Kidney epithelial cell (primary cell): ENCODE measurements at places on chromosomes 13 and 19.

- DNase-seq, result no peak
Measured at GRCh38 chr13:83449668-83450395, 432.4 kb downstream of the SLITRK1 start.

DNA sequence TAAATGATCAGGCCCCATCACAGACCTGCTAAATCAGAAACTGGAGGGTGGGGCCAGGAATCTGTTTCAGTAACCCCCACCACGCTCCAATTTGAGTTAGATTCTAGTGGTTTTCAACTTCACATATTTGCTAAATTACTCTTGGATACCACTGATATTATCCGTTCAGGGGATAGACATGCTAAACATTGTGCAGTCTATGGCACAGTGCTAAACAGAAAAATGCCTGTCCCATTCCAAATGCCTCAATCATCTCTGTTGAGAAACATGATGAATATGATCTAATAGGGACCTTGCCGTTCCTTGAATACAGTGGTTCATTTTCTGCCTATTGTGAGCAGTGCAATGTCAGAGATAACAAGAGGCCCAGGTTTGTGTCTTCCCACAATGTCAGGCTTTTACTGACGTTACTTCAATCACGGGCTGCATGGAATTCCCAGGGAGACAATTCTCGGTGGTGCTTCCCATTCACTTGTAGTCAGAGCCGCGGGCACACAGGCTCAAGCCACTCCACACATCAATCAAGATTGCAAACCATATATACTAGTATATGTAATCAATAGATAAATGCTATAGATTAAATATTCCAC is 52.7 kb downstream of the MYO16 start:
- no peak for DNase-seq

GRCh38 chr13:39108783-39109182 is 70.5 kb downstream of the NHLRC3 start:
- no peak for DNase-seq

DNA sequence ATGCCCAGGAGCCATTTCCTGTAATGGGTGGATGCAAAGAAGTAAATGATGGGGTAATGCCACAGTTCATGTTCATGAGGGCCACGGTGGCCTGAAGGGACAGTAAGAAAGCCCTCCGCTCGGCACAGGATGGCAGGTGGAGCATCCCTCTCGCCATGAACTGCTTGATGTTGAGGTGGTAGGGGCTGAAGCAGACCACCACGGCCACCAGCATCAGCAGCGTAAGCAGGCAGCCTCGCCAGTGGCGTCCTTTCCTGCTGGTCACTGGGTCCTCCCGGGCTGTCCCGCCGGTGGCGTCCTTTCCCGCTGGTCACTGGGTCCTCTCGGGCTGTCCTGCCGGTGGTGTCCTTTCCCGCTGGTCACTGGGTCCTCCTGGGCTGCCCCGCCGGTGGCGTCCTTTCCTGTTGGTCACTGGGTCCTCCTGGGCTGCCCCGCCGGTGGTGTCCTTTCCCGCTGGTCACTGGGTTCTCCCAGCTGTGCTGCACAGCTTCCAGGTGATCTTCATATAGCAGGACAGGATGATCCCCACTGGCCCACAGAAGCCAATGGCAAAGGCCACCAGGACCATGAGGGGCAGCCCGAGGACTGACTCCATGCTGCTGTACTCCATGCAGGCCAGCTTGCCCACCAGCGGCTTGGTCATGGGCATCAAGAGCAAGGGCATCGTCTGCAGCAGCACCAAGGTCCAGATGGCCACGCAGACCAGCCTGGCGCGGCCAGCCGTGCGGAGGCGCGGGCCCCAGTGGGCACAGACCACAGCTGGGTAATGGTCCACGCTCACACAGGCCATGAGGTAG is 93.2 kb upstream of the TM9SF2 start:
- DNase-seq, result no peak

DNA sequence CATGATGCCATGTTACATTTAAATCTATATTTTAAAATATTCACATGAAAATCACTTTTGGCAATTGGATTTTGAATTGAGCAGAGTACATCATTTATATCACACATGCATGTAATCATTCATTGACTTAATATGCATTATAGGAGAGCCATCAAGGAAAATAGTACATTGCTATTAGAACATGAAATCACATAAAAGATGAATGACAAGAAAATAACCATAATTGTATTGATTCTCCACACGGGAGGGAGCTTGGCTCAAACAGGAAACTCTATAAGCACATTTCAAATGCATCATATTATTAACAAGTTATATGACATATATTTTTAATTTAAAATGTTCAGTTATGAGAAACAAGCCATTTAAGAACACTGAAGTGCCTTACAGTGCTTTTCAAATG is 208.6 kb upstream of the PRR20A start:
- no peak for DNase-seq

GRCh38 chr13:51122868-51123566 is 11.9 kb upstream of the C13orf42 start:
- DNase-seq, result peak; percentile 31

DNA sequence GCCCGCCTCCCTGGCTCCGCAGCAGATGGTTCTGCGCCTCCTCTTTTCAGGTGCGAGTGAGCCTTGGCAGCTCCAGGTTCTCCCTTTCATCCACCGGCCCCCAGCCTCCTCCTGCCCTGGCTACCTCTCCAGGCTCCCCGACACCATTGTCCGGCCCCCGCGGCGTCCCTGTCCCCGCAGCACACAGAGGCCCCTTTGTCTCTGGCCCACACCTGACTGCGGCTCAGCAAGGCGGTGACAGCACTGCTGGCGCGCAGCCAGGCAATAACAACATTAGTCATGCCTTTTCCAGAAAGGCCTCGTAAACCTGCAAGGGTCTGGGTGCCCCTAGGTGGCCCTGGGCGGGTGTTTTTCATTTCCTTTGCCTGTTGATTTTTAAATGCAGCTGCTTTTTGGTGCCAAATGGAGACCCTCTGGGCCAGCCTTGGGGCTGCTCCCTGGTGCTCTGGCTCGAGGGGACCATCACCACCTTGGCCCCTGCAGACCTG is 73.2 kb upstream of the MEDAG start:
- DNase-seq, result peak; percentile 84

DNA sequence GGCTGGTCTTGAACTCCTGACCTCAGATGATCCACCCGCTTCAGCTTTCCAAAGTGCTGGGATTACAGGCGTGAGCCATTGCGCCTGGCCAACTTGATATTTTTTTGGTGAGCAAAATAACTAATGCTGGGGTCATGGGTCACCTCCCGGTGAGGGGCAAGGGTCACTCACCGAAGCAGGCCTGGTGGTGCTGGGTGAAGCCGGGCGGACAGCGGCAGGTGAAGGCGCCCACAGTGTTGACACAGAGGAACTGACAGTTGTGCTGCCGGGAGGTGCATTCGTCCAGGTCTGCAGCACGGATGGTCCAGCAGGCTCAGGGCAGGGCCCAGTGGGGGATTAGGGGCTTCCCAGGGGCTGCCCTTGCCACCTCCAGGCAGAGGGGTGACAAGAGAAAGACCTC is 28.3 kb downstream of the CCL25 start:
- no peak for DNase-seq

DNA sequence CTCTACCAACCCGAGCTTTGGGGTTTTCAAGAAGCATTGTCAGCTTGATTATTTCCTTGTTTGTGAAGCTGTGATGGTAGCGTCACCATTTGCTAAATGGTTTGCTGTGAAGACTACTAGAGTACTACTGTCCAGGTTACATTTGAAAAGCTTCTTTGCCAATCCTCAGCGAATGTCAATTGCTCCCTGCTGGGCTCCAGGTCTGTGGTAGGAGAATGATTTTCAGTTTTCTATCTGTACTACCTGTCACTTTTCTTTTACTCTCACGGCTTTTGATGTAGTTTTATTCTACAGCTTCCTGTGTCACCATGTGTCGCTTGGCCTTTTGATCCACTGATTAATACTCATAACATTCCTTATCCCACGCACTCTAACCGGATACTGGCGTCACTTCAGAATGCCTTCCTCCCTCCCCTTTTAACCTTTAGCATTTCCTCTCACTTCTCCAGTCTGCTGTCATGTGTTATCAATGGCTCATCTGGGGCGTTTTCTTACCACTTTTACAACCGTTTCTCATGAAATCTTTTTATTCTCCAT is 7.5 kb upstream of the GPR183 start:
- DNase-seq, result no peak

- no peak for DNase-seq
Measured at GRCh38 chr19:8399681-8400188, 9.6 kb downstream of the RAB11B start.

DNA sequence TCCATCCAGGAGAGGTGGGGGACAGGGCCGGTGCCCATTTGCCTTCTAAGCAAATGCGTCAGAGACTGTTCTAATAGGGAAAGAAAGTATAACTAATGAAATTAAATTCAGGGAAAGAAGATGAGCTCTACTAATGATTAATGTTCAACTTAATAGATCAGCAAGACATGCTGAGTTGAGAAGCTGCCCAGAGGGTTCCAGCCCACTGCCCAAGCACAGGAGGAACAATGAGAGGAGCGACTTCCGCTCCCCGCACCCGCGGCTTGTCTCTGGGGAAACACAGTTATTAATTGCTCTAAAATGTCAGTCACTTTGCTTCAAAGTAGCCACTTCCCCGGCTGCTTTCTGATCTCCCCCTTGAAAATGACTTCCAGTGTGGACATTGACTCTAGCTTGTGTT is 331.3 kb downstream of the UQCRFS1 start:
- DNase-seq, result peak; percentile 12
